ENCODE measurements at places on chromosomes 4 and X.

- DNase-seq, result no peak
These were observed 301.0 kb downstream of the KCTD8 start for GRCh38 chr4:44147571-44148075.

DNA sequence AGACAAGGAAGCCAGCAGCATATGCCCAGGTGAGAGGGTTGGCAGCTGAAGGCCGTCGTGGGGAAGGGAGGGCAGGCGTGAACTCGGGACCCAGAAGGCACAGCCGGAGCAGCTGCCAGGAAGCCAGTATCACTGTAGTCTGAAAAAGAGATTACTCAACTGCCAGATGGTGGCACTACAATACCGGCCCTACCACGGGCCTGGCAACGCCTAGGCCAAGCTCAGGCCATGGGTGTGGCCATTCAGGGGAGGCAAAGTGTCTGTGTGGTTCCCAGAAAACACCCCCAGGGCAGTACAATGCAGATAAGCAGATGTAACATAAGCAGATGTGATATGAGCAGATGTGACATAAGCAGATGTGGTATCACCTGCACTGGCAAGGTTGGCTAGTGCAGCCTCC lies 236.0 kb downstream of the AFAP1 start:
- no peak for DNase-seq

GRCh38 chrX:51834076-51834475 lies 59.3 kb upstream of the MAGED1 start:
- DNase-seq, result no peak

GRCh38 chrX:11426712-11427452 lies 133.7 kb downstream of the AMELX start:
- no peak for DNase-seq

DNA sequence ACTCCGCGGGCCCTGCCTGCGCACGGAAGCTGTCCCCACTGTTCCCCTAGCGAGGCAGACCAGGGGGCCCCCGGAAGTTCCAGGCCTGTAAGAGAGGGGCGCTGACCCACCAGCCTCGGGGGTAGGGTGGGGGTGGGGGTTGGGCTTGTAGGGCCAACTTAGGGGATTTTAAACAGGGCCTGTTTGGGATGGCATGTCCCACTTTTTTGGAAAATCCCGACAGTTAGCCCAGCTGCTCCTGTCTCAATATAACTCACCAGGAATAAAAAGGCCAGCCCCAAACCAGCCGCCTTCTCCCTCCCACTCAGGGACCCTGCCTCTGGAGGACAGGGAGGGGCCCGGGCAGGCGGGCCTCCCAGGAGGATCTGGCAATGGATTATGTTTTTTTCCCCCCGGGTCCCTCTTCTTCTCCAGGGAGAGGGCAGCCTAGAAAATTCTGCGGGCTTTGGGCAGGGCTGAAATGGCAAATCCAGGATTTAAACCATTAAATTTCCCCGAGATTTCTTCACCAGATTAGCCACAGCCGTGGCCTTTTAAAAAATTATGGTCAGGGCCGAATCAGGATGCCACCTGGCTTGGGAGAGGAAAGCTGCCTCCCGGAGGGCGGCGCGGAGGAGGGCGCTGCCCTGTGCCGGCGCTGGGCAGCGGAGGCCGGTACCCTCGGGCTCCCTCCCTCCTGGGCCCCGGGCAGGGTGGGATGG lies 957 bp downstream of the PPP2R2C start:
- no peak for DNase-seq

GRCh38 chr4:185524888-185525863 lies 10.1 kb downstream of the PDLIM3 start:
- DNase-seq, result no peak

- DNase-seq, result peak; percentile 11
These were observed 898 bp downstream of the UBQLN2 start for GRCh38 chrX:56564164-56564885.

- no peak for DNase-seq
These were observed 60.6 kb upstream of the GABRA2 start for GRCh38 chr4:46450556-46450955.

- DNase-seq, result peak; percentile 41
These were observed 250 bp downstream of the USP9X start for GRCh38 chrX:41085512-41085877.

DNA sequence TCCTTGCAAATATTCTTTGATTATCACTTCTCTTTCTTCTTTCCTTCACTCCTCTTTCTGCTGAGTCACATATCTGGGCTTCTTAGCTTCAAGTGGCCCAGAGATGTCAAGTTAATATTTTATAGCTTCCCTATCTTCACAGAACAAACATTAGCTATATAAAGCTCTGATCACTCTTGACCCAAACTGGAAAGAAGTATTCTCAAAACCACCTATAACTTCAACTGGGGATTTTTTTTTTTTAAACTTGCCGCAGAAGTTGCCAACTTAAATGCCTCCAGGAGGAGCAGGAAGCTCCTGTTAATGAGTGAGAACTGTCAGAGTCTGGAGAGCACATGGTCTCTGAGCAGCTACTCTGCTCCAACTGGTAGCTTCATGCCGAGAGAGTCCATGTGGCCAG lies 233.3 kb upstream of the EDNRA start:
- no peak for DNase-seq

- no peak for DNase-seq
These were observed 168.1 kb downstream of the EPHA5 start for GRCh38 chr4:65502131-65502701.

GRCh38 chr4:3433138-3433869 lies 8.5 kb upstream of the HGFAC start:
- DNase-seq, result no peak

DNA sequence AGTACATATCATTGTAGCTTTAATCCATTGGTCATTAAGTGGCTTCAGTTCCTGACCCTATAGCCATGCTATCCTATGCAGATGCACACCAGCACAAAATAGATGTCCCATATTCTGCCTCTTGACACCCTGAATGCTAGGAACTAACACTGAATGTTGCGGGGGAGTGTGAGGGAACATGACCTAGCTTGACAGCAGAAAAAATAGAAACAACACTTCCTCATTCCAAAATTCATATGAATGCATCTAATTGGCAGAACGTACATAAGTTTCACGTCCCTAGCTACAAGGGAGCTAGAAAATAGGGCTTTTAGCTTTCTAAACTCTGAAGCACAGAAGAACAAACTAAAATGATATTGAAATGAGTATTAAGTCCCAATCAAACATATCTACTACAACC lies 14.4 kb upstream of the DCAF8L1 start:
- DNase-seq, result no peak

DNA sequence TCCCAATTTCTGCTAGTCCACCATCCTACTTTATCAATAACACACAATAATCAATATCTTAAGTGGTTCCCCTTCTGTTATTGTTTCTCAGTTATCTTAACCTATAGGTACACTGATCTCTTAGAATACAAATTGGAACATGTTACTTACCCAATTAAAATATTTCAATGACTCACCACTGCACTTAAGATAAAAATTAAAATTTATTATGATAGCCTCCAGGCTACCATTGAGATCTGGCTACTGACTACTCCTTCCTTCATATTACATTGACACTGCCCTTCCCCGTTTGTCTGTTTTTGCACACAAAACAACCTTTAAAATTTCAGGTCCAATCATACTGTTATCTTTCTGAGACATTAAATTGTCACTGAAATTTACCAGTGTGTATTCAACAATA lies 1074.7 kb downstream of the ADGRL3 start:
- no peak for DNase-seq

GRCh38 chr4:87390551-87390890 lies 467 bp downstream of the HSD17B11 start:
- DNase-seq, result no peak

DNA sequence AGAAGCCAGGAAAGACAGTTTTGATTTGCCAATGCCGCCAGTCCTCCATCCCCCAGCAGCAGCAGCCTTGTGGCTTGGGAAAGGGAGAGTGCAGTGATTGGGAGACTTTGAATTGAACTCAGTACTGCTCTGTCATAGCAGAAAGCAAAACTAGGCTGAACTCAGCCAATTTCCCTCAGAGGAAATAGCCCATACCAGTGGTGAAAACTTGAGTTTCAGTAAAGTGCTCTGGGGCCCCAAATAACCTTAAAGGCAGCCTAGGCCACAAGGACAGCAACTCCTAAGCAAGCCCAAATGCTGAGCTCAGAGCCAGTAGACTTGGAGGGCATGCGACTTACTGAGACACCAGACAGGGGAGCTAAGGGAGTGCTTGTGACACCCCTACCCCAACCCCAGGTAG lies 2.0 kb upstream of the PROM1 start:
- no peak for DNase-seq

DNA sequence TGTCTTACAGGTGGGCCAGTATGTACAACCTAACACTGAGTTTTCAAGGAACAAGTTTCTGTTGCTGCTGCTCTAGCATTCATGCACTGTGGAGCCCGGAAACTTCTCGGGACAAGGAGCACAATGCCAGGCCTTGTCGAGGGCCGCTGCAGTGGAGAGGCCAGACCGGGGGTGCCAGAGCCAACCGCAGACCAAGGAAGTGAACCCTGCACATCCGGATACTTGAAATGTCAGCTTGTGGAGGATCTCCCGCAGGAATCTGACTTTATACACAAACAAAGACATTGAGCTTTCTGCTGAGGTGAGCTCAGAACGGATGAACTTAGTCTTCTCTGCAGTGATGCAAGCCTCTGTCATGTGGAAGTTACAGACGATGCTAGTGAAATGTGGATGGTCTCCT lies 99.5 kb downstream of the ZNF827 start:
- no peak for DNase-seq

DNA sequence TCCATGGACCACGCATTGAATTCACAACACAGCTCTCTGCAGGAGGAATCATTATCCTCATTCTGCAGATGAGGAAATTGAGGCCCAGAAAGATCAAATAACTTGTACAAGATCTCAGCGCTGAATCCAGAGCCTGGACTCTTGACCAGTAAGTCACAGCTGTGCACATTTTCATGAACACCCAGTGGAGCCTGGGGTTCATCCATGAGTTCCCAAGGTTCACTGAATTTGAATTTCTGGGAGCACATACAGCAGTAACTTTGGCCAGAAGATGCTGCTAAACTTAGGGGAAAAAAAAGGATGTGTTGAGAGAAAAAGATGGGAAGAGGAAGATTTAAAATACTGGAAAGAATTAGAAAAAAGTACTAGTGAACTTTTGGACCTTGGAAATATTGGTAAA lies 218.7 kb upstream of the PPARGC1A start:
- DNase-seq, result no peak

GRCh38 chr4:159767406-159767805 lies 664.5 kb downstream of the RAPGEF2 start:
- DNase-seq, result no peak

DNA sequence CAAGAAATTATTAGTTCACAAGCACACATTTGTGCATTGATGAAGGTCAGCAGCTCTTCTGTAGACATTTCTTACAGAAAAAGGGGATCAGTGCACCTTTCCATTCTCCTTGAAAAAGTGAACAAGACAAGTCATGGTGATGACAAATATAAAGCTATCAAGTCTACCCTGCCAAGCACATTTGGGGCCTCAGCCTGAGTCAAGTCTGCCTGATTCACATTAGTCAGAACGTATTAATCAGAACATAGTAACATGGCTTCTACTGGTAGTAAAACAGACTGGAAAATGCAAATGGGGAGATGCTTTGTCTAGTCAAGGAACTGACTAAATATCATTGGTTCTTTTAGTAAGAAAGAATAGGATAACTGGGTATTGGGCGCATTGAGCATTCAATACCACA lies 2305.1 kb downstream of the PCDH7 start:
- DNase-seq, result no peak

GRCh38 chr4:180610324-180610723 lies 1632.9 kb upstream of the TENM3 start:
- DNase-seq, result no peak

DNA sequence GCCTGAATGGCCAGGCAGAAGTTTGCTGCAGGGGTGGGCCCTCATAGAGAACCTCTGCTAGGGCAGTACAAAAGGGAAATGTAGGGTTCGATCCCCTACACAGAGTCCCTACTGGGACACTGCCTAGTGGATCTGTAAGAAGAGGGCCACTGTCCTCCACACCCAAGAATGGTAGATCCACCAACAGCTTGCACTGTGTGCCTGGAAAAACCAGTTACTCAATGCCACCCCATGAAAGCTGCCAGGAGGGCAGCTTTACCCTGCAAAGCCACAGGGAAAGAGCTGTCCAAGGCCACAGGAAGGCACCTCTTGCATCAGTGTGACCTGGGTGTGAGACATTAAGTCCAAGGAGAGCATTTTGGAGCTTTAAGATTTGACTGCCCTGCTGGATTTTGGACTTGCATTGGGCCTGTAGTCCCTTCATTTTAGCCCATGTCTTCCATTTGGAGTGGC lies 781.6 kb downstream of the TRAM1L1 start:
- no peak for DNase-seq

GRCh38 chr4:94583914-94584641 lies 132.3 kb downstream of the PDLIM5 start:
- no peak for DNase-seq

DNA sequence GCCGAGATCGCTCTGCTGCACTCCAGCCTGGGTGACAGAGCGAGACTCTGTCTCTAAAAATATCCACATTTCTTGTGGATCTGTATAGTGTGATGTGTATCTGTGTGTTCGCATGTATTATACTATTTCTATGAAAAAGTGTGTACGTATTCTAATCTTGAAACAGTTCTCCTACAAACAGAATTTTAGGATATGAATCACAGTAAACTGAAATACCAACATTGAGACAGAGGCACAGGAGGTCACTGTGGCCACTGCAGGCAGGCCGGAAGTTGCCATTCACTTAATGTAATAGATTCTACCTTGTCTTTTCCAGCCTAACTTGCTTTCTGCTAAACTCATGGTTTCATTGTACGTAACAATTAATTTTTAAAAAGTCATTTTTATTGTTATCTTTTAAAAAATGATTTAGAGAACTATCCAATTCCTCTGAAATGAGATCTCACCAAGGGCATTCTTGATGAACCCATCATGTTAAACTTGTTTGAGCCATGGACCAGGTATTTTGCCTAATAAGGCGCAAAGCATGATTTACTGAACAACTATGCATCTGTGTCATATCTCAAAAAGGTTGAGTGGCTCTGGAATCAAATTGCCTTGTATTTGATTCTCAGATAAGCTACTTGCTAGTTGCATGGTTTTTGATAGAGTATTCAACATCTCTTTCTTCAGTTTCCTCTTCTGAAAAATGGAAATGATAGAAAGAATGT lies 154.9 kb upstream of the GYPA start:
- no peak for DNase-seq

- no peak for DNase-seq
These were observed 74.1 kb downstream of the ARSJ start for GRCh38 chr4:113905301-113905700.
